ENCODE measurements at places on chromosomes 2 and 18. TPM values are rescaled to one million over a fixed set of nuclear protein-coding genes. Genes with fewer than 3 reads are reported as not detected.

DNA sequence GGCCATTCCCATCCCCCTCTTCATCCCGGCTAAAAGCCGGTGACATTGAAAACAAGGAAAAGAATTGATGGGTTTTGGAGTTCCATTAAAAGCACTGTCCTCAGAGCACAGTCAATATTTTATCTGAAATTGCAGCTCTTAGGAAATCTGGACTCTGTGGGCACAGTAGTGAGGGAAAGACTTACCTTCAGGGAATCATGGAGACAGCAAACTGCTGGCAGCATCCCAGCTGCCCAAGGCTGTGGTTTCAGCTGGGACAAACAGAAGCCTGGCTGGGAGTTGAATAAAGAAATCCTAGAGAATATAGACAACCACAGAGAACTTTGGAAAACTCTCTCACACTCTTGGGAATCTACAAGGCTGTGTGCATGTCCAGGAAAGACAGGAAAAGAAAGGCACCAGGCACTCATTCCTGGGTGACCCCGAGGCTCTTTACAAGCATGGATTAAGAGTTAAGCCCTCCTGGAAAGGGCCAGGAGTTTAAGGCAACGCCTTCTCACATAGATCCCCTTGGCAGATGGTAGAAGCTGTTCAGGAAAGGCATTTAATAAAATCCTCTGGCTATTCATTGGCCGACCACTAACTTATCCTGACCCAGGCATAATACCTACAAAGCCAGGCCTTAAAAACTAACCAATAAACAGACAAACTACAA, 255.1 kb downstream of the MYT1L start:
- DNase-seq: no peak

- no peak for DNase-seq
Observed at GRCh38 chr2:27653397-27653796, 10.0 kb downstream of the SUPT7L start.

GRCh38 chr18:8726281-8726680, 20.9 kb downstream of the MTCL1 start:
- DNase-seq: no peak

- DNase-seq: no peak
Observed at GRCh38 chr2:18516112-18516511, 44.3 kb downstream of the RDH14 start.

- DNase-seq: no peak
Observed at GRCh38 chr2:222907790-222908441, 47.1 kb downstream of the ACSL3 start.

DNA sequence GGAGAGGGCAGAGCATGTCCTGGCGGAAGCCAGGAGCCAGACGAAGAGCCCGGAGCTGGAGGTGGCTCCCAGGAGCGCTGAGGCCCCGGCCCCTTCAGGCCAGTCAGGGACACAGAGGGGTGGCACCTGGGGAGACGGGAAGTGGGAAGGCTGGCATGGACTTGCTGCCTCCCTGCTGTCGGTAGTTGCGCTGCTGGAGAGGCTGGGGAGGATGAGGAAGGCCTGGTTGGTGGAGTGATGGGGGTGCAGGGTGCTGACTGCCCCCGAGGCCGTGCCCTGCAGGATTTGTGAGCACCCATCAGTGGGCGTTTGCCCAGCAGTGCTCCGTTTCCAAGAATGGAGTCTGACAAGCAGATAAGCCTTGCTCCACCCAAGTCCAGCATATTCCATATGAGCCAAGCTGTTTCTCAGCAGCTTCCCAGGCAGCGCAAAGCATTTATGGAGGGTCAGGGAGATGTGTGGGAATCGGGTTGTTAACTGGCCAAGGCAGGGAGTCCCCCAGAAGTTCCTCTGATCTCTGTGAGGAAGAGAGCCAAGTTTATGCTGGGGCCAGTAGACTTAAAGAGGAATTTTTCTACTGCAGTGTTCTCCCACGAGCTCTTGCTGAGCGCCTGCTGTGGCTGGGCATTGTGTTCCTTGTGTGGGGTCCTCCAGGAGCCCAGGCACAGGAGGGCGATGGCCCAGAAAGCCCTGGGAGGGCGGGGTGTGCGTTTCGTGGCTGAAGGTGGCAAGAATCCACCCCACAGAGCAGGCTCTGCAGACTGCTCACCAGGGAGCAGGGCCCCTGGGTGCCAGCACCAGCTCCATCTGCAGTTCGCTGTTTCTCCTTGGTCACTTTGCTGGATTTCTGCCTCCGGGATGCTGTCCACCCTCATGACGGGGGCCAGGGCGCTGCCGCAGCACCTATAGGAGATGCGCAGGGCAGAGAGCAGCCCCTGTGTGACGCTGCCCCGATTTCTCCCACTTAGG, 250.2 kb downstream of the ALPK2 start:
- DNase-seq: no peak

- no peak for DNase-seq
Observed at GRCh38 chr2:48601349-48601748, 16.3 kb upstream of the GTF2A1L start.

SLC9A4 gene
- total RNA-seq: 0.14 TPM

GNAL gene
- 1.2 TPM for total RNA-seq

ANKRD23 gene
- total RNA-seq: 7.4 TPM

VWC2L gene
- total RNA-seq: not detected

Measured in natural killer cell treated with Interleukin-12 subunit alpha and Interleukin-12 subunit beta and Interleukin-15 and Interleukin-18, amount 100 ng/mL, for 72 hours (primary cell).